ENCODE measurements at places on chromosomes 7 and 10. TPM values are rescaled to one million over a fixed set of nuclear protein-coding genes. Genes with fewer than 3 reads are reported as not detected.

TMEM168 gene
- 18.0 TPM for total RNA-seq

GRID2IP gene
- total RNA-seq = 0.27 TPM

GIMAP6 gene
- total RNA-seq = not detected

SLF2 gene
- total RNA-seq = 99.4 TPM

Measured in myocyte (in vitro differentiated cells).